ENCODE measurements at places on chromosomes 7 and 10.

DNA sequence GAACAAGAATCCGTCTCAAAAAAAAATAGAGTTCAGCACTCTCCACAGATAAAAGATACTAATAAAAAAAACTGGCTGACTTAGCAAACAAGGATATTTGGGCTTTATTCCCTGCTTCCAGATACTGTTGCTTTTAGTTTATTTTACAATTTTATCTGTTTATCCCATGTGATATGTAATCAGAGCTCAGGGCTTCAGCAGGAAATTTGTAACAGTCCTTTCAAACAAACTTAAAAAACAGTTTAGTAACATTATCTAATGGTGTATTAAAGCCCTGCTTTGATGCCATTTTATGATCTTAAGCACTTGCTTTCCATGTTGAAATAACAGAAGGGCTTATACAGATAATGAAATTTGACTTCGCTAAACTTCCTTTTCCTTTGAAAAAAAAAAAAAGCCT is 28.1 kb downstream of the DCLRE1A start:
- no peak for DNase-seq

DNA sequence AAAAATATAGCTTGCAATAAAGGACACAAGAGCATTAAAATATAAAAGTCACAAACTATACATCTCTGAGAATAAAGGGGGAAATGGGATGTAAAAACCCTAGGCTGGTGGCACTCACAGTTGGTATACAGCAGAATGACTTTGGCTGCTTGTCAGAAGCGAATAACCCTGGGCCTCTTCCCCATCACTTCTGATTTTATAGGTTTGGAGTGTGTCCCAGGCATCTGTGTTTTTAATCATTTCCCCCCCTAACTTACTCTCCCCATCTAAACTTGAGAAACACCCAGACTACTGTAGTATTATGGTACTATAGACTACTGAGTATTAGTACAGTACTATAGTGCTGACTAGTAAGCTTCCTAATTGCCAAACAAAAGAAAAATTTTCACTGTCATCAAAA is 1.8 kb upstream of the RPA3 start:
- no peak for DNase-seq

- no peak for DNase-seq
These were observed 4.3 kb downstream of the CAMK1D start for GRCh38 chr10:12353399-12354242.

GRCh38 chr7:8585591-8585990 is 152.2 kb downstream of the NXPH1 start:
- DNase-seq: no peak

DNA sequence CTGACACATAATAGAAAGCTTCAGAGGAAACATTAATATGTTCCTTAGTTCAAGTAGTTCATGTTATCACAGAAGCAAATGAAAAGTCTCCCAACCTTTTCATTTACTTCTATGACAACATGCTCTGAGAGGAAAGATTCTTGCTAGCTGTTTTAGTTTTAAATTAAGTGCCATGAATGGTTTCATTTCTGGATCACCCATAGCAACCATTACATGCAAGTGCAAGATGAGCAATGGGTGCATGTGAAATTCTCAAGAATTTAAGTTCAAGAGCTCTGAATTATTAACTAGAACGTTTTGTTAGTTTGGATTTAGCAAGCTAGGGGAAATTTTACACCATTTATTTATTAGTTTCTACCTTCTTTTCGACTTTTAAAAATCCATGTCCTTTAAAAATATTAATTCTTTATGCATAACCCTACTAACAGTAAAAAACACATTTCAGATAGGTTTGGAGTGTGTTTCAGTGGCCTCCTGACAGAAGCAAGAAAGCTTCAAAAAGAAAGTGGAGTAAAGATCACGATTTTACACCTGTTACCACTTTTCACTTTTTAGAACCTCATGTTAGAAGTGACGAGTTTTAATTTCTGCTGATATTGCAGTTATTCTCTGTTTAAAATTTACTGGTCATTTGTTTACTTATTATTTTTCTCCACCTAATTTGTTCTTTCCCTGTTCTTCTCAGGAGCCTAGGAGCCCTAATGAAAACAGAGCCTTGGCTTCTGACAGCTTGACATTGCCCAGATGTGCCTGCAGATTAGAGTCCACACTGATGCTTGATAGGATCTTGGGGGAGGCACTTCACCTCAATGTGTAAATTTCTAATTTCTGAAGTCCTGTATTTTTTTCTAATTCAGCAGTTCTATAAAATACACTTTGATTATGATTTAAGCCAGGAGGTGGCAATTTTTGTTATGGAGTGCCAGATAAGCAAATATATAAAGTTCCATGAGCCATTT is 995.3 kb upstream of the PHF14 start:
- no peak for DNase-seq

GRCh38 chr10:101155896-101156295 is 24.8 kb downstream of the TLX1 start:
- no peak for DNase-seq

GRCh38 chr7:47349401-47349800 is 232.5 kb downstream of the TNS3 start:
- DNase-seq: no peak

DNA sequence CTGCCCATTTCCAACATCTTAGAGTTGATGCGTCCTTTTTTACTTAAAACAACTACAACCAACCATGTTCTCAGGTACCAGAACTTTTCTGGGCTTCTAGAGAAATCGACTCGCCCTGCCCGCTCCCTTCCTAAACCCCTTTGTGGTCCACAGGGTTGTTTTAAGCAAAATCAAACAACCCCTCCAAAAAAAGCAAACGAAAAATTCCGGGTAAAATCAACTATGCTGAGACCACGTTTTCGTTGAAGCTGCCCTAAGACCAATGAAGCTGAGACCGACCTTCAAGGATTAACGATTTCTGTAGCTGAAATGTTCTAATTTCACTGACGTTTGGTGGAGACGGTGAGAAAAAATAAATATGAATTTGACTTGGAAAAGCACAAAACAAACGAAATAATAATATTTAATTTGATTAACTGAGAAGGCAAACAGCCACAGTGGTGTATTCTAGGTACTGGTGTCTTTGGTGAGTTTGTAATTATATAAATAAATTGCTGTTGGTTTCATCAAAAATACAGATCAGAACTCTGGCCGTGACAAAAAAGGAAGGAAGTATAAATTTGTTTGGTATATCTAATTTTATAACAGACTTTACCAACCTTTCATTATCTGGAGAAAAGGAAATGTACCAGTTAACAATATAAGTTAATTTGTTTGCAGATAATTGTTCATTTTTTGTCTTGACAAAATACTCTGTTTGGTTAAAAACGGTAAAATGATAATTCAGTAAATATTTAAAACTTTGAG is 4.7 kb upstream of the IGF2BP3 start:
- no peak for DNase-seq

GRCh38 chr7:21125297-21125696 is 302.6 kb upstream of the SP4 start:
- DNase-seq: no peak

GRCh38 chr7:4612939-4613841 is 68.9 kb upstream of the FOXK1 start:
- no peak for DNase-seq

DNA sequence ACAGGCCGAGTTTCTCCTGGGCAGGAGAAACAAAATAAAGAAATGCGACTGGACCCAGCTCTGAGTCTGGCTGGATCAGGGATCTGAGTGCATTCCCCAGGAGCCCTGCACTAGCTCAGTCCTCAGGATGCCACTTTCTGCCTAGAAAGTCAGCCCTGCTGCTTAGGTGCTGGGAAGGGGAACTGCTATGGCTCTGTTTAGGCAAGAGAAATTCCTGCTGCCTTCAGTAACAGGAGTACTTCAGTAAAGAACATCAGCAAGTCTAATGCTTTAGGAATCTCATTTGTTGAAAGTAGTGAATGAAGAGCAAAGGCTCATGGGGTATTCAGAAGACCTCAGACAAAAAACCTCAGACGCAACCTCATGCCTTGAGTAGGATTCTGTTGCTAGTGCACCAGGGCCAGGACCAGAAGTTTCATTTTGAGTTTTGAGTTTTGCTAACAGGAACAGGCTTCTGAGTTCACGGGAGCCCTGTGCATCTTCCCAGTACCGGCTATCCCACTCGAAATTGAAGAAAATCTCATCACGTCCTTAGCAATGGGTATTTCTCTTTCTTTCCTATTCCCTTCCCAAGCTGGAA is 170.8 kb upstream of the CDCA7L start:
- DNase-seq: no peak

GRCh38 chr7:149036676-149037075 is 8.4 kb upstream of the PDIA4 start:
- DNase-seq: no peak

- no peak for DNase-seq
These were observed 8.1 kb downstream of the MAP3K8 start for GRCh38 chr10:30442019-30442606.

DNA sequence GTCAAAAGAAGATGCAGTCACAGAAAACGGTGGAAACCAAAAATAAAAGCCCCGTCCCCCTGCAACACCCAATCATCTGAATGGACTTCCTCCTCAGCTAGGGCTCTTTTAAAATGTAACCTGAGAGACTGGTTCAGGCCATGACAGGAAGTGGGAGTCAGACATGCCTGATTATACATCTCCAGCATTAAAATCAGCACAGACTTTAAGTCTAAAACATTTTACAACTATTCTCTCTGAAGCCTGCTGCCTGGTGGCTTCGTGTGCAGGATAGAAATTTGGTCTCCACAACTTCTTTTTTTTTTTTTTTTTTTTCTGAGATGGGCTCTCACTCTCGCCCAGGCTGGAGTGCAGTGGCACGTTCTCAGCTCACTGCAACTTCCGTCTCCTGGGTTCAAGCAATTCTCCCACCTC is 30.3 kb downstream of the HACD1 start:
- DNase-seq: no peak

GRCh38 chr7:146028251-146028750 is 88.3 kb upstream of the CNTNAP2 start:
- no peak for DNase-seq

DNA sequence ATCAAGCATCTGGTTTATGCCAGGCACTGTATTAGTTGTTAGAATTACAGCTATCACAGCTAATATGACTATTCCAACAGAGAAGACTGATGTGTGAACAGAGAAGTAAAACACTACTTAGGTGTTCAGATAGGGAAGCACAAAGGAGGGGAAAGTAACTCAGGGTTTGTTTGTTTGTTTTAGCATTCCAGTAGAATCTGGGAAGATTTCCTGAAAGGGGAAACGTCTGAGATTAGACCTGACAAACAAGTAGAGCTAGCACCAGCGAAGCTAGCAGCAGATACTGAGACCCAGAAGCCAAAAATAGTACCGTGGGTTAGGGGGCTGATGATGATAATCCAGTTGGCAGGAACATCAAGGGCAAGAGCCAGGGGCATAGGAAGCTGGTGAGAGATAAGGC is 28.8 kb upstream of the KLHL7 start:
- DNase-seq: no peak

DNA sequence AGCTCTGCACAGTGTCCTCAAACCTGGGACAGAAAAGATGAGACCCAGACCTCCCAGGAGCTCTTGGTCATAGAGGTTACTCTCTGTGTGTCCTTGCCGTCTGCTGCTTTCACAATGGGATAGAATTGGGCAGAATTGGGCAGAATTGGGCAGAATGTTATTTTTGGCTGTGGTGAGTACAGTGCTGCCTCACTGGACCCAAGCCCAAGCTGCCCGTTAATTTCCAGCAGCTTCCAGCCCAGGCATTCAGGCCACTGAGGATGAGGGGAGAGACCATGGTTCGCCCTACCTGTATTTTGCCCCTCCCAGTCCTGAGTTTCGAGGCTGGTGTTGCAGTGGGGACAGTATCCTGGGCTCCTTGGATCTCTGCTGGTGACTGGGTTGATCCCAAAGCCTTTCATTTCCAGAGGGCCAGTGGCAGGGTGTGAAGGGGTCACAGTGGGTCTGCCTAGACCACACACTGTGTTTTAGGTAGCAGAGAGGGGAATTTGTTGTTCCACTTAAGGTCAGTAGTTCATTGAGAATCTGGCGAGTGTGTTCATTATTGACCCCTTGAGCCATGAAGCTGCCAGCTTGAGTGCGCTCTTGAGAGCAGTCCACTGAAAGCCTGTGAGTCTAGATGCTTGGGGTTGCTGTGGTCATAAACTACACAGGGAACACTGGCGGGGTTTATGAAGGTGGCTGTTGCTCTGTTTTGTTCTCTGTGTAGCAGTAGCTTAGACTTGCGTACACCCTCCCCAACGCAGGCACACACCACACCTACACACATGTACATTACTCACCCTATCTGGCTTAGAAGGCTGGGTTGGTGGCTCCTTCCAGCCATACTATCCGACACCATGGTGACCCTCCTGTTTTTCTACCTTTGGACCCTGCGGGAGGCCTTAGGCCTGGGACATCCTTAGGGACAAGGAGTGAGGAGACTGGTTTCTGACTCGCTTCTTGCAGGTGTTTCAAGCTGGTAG is 23.5 kb downstream of the NACAD start:
- no peak for DNase-seq

- DNase-seq: no peak
These were observed 144.2 kb downstream of the BMS1 start for GRCh38 chr10:42926843-42927242.

- DNase-seq: no peak
These were observed 23.2 kb downstream of the DPCD start for GRCh38 chr10:101611096-101611905.

DNA sequence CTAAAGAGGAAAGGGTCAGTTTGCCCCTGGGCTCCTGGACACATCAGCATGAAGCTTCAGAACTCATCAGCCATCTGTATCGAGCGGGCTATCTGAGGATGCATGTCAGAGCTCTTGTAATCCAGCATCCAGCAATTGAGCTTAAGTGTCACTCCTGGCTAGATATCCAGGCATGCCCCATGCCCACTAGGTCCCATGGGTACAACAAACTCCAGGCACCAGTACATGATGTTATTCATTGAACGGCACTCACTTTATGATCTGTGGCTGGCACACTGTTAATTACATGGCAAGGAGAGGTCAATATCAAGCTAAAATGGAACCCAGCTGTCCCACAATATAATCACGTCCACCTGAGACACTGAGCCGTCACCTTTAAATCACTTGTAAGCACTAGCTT is 274.2 kb downstream of the ELMO1 start:
- DNase-seq: no peak

GRCh38 chr10:78335371-78335690 is 301.7 kb downstream of the RPS24 start:
- no peak for DNase-seq

GRCh38 chr10:129761981-129762956 is 201.8 kb downstream of the EBF3 start:
- no peak for DNase-seq

GRCh38 chr7:86863452-86863851 is 196.0 kb downstream of the ELAPOR2 start:
- DNase-seq: no peak

Measured in left renal pelvis (tissue), 4 donors.